Dermis blood vessel endothelial cell (primary cell): ENCODE measurements at places on chromosomes 12 and 14. TPM values are rescaled to one million over a fixed set of nuclear protein-coding genes. Genes with fewer than 3 reads are reported as not detected.

GRCh38 chr12:105933671-105934665 is 204.8 kb downstream of the NUAK1 start:
- DNase-seq, result peak; percentile 94

DNA sequence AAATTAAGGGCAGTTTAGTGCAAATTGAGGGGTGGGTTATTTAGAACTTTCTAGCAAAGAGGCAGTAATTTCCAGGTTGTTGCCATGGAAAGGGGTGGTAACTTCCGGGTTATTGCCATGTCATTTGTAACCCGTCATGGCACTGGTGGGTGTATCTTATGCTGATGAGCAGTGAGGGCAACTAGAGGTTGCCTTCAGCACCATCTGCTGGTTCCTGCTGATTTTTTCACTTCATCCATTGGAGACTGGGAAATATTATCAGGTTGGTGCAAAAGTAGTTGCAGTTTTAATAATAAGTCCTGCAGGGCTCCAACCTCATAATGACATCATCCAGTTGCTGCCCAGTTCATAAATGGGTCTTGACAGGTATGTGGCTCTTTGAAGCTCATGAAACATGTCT is 24.4 kb upstream of the SERPINA4 start:
- peak; percentile 15 for DNase-seq

- DNase-seq, result no peak
These were observed 446.4 kb downstream of the EGLN3 start for GRCh38 chr14:33504246-33505099.

- DNase-seq, result no peak
These were observed 828.8 kb upstream of the SEL1L start for GRCh38 chr14:82362452-82362851.

CYP46A1 gene
- under 0.01 and 0.14 TPM in 2 replicates for total RNA-seq

DNA sequence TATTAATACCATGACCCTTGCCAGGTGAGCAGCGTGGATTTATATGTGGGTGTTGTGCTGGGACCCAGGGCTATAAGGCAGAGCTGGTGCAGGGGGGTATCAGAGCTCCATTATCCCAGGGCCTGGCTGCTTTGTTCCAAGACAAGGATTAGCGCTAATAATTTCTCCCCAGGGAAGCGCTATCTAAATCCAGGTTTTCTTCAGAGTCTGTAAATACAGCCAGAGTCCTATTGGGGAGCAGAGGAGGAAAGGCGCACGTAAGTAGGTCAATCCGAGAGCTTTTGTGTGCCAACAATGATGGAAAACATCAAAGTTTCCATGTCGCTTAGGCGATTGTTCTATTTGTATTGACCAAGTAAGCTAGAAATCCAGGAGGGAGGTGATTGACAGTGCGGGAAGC is 1009.7 kb downstream of the VRK1 start:
- DNase-seq, result no peak

- no peak for DNase-seq
These were observed 190.4 kb upstream of the FOXN3 start for GRCh38 chr14:89607453-89607852.

AKAP6 gene
- 0.51 and 0.79 TPM in 2 replicates for total RNA-seq

GRCh38 chr12:2826036-2826435 is 8.8 kb downstream of the NRIP2 start:
- no peak for DNase-seq

- no peak for DNase-seq
These were observed 60.2 kb downstream of the UBR7 start for GRCh38 chr14:93267149-93267711.

GRCh38 chr12:38102197-38102596 is 214.4 kb upstream of the ALG10B start:
- no peak for DNase-seq

PLEKHD1 gene
- total RNA-seq, result under 0.01 TPM in 1 of 2 replicates, not detected in the other

BEGAIN gene
- total RNA-seq, result 0.17 and 0.37 TPM in 2 replicates

POLE2 gene
- 8.7 and 13.9 TPM in 2 replicates for total RNA-seq

GRCh38 chr12:402029-402389 is 565 bp downstream of the CCDC77 start:
- DNase-seq, result peak; percentile 56

- DNase-seq, result peak; percentile 60
These were observed 42.6 kb upstream of the FOXJ2 start for GRCh38 chr12:7989827-7990491.

DNA sequence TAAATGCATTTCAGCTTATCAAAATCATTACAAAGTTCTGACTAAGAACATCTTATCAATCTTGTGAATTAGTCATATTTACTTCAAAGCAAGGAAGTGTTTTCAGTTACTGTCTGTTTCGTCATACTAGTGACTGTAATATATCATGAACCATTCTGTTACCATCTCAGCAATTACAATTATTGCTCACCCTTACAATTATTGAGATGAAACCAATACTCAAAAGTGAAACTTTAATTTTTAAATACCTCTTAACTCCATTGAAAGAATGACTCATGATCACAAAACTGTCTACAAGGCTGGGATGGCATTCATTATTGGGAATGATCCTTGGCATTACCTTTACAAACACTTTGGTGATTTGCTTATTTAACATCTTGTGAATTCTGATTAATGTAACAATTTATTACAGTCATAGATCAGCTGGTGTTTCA is 90.3 kb downstream of the RPS6KA5 start:
- DNase-seq, result peak; percentile 36

GRCh38 chr12:55932551-55932910 is 1.6 kb downstream of the DGKA start:
- peak; percentile 57 for DNase-seq

CMA1 gene
- not detected in 2 replicates for total RNA-seq

DNA sequence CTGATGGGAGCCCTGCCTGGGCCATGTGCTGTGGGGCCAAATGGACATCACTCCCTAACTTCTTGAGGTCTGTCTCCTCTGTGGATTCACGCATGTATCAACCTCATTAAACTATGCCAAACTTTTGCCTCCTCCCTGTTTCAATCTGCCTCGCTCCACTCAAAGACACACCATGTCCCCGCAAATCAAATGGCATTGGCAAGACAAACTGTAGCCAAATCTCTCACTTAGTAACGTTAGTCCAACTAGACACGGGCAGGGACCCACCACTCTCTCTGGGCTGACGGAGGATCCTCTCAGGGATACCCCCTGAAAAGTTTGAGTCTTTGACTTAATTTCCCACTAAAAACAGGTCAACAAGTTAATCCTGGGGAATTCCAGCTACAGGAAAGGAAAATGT is 8.0 kb downstream of the ZBTB39 start:
- no peak for DNase-seq

GRCh38 chr12:40469736-40470135 is 222.5 kb upstream of the CNTN1 start:
- DNase-seq, result no peak

DNA sequence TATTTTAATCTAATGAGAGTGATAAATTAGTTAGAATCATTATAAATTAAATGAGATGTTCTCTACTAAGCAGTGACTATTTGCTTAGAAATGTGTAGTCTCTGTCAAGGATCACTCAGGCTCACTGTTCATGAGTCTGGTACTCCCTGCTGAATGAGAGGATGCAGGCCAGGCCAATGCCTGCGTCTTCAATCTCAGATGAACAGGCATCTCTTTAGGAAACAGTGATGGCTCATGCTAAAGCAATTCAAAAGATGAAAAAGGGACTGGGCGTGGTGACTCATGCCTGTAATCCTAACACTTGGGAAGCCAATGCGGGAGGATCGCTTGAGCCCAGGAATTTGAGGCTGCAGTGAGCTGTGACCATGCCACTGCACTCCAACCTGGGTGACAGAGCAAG is 106.8 kb downstream of the ZFC3H1 start:
- no peak for DNase-seq

DNA sequence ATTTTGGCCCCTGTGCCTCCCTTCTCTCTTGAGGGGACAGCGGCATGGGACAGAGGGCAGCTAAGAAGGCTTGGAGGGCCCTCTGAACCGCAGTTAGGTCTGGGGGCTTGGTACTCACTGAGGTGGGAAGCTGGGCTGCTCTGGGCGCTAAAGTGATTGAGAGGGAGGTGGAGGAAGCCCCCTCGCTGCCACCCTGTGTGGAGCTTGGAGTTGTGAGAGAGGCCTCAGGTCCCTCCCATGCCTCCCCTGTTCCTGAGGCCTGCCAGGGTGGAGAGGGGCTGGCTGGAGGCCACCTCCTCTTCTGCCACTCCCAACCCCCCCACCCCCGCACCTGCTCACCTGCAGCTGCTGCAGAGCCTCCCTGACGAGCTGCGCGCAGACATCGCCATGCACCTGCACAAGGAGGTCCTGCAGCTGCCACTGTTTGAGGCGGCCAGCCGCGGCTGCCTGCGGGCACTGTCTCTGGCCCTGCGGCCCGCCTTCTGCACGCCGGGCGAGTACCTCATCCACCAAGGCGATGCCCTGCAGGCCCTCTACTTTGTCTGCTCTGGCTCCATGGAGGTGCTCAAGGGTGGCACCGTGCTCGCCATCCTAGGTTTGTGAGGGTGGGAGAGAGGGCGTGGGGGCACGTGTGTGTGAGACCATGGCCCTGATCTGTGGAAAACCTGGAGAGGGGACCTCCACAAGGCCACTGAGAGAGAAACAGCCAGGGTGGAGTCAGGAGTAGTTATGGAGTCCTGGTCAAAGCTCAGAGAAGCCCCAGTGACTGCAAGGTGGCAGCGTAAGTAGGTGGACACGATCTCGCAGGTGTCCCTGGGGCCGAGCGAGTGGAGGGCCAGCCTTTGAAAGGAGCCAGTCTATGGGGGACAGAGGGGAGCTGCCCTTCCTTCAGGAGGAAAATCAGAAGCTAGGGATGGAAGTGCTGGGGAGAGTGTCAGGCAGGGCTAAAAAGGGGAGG is 11.2 kb downstream of the KCNH3 start:
- no peak for DNase-seq

DNA sequence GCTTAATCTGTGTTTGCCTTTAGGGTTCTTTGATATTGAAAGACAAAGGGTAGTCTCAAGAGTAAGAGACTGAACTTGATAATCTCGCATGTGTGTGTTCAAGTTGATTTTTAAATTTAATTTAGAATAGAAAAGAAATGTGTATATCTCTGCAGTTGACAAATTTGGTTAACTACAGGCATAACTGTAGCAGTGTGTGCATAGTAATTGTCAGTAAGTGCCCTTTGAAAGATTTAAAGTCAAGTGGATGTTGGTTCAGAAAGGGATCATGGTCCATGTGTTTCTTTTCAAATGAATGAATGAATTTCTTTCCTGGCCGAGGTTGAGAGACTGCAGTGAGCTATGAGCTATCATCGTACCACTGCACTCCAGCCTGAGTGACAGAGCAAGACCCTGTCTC is 49.9 kb upstream of the DYRK2 start:
- no peak for DNase-seq

- DNase-seq, result no peak
These were observed 110.4 kb downstream of the ETV6 start for GRCh38 chr12:11759899-11760298.

GRCh38 chr12:52953181-52953841 is 4.4 kb downstream of the KRT18 start:
- DNase-seq, result no peak

DNA sequence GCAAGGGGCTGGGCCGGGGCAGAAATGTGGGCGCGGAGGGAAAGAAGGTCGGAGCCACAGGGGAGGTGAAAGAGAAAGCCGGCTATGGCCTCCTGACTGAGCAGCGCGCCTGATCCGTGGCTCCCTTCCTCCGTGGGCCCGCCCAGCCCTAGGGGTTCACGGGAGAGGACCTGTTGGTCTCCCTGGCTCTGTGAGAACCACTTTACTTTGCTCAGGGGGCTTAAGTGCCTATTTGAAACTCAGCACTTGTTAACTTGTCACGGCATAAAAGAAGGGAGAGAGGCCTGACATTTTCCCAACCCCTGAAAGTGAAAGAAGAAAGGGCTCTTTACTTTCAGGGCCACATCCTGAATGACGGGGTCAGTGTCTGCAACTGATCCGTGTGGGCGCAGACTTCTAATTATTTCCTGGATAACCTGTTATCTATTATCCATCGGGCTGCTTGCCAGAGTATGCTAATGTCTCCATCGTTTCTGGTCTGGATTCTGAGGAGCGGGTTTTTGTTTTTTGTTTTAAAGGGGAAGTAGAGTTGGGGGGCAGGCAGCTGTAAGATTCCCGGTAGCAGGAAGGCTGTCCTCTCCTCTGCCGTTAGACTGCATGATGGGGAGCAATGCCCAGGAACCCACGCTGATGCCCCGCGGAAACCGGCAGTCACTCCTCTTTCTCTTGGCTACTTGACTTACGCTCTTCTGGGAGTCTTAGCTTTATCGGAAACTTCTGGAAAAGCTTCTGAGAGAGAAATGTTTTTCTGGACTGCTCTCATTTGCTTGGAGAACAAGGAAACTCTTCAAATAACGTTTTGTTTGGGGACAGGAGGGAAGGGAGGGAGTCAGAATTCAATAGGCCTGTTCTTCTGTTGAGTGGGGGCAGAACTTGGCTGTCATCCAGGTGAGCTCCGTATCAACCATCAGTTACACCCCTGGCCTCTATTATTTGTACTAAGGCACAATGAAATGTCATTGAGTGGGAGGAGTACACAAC is 127.7 kb upstream of the MAX start:
- peak; percentile 51 for DNase-seq

- peak; percentile 17 for DNase-seq
These were observed 1.5 kb downstream of the MAP4K5 start for GRCh38 chr14:50530794-50531365.

- no peak for DNase-seq
These were observed 5.7 kb downstream of the HOXC8 start for GRCh38 chr12:54014377-54015017.

DNA sequence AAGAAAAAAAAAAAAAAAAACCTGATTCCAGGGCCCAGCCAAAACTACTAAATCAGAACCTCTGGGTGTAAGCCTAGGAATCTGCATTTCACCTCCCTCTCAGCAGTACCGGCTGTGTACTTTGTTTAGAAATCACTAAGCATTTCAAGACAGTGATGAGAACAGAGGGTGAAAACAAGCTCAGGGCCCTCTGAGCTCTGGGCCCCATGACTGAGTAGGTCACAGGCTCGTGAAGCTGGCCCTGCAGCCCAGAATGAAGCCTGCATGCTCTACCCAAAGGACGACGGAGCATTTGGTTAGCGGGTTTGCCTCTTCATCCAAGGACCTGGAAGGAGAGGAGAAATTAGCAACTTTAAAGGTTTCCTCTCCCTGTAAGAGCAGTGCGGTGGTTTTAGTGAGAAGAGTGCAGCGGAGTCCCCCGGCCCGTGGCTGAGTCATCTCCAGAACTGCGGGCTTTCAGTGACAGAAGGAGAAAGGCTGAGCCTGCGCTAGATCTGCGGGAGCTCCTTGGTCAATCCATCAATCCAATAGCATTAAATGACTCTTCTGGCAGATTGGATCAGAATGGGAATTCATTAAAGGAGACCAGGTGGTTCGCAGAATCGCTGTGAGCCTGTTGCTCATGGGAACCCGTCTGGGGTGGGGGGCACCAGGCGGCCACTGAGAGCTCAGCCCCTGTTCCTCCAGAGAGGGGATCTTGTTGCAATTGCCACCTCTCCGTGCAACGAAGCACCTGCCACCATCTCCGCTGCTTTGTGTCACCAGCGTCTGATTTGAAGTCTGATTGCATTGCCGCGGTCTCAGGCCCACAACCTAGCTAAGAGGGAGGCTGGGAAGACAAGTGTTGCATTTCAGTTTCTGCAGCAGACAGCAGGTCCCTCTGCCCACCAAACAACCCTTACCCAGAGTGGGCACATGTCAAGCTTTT is 7.3 kb downstream of the IL31 start:
- DNase-seq, result no peak

DNA sequence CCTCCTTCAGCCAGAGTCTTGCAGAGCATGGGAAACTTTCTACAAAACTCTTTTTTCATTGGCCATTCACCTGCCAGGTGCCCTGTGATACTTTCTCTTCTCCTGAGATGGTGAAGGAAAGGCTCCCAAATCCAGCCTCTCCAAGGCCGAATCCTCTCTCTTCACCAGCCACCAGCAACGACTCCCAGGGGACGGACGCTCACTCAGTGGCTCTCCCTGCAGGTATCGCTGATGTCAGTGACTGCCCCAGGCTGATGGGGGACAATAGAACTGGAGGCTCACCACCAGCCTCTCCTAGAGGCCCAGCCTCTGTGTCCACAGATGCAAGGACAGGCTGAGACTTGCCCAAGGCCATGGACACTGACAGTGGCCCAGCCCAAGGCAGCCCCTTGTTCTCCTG is 204.1 kb downstream of the BCL11B start:
- DNase-seq, result no peak
